OCI-M1 (cell line): ENCODE measurements at places on chromosomes 5 and 9.

- DNase-seq = no peak
Observed at GRCh38 chr9:69137311-69137710, 36.8 kb upstream of the TJP2 start.

GRCh38 chr9:71108937-71109336 is 12.5 kb downstream of the TRPM3 start:
- peak; percentile 24 for DNase-seq

GRCh38 chr9:69888856-69889585 is 68.4 kb downstream of the CFAP95 start:
- no peak for DNase-seq

- DNase-seq = peak; percentile 99
Observed at GRCh38 chr9:9920425-9921060, 692.3 kb downstream of the PTPRD start.

DNA sequence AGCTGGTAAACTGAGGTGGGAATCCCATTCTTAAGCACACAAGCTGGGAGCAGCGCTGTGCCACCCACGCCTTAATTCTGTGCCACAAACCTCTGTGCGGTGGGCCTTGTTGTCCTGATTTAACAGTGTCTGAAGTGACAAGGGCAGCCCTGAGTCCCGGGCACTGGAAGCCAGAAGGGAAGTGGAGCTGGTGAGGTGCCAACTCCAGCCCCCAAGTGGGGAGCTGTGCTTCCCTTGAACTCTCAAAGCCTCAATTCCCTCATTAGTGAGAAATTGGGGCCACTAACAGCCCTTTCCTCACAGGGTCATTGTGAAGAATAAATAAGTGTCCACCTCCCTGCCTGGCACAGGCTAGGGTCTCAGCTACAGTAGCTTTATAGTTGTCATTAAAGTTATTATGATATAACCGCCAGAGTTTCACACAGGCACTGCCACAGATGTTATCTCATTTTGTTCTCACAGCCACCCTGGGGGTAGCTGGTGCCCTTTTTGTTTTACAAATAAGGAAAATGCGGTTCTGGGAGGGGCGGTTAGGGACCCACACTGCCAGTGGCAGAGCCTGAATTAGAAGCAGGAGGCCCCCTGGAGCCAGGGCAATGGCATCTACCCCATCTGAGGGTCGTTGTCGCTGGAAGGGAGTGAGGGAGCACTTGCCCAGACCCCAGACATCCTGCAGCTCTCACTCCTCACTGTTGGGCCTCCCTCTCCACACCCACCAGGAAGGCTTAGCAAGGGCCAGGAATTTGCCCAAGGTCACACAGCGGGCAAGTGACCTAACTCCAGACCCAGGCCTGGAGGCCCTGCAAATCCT is 2.1 kb upstream of the TLX3 start:
- no peak for DNase-seq

- DNase-seq = no peak
Observed at GRCh38 chr5:142290577-142291299, 34.1 kb downstream of the SPRY4 start.

DNA sequence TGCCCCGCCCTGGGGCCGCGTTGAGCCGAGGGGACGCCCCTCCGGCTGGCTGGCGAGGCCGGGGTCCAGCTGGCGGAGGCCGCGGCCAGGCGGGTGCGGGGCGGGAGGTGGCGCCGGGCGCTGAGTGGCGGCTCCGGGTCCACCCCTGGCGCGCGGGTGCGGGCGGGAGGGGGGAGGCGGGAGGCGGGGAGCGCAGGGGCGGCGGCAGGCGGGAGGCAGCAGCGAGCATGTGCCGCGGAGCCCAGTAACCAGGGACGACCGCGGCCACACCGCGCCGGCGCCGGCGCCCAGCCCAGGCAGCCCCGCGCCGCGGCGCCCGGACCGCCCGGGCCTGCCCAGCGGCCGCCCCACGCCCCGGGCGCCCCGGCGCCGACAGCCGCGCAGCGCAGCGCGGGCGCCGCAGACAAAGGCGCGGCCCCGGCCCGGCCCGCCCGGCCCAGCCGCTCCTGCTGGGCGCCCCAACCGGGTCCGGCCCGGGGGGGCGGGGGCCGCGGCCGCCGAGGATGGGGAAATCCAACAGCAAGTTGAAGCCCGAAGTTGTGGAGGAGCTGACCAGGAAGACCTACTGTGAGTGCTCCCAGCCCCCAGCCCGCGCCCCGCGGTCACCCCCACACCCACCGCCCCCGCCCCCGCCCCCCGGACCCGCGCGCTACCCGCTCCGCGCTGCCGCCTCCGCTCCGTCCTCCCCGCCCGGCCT is at the start of gene NCS1:
Gene NCS1, plus strand, starts transcription at position 244 of the 697 bp plus-strand sequence. Its CDS starts 260 bp downstream, at position 504.
- DNase-seq = peak; percentile 62

DNA sequence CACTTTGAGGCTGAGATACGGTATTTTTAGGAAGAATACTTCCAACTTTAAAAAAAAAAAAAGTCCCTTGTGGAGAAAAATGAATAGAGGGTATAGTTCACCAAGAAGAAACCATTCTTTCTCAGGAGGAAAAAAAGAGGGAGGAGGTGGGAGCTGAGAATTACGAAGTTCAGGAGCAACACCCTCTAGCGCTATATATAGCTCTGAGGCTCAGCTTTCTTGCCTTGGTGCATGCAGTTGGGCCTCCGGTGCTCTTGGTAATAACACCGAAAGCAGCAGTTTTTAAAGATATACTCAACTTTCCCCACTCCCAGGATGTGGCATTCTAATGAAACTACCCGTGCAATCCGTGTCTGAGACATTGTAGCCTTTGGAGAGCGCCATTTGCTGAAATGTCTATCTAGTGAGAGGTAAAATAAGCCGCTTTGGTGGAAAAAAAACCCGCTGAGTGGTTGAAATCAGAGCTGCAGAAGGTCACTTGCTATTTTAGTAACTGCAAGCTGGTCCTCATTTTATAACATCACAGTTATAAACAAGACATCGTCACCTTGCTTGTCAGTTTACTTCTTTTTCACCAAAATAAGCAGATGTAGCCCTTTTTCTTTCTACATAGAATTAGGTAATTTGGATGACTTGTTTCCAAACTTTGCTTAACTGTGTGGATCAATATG is 156.4 kb downstream of the RORB start:
- no peak for DNase-seq
